ENCODE measurements at places on chromosomes 4 and X.

DNA sequence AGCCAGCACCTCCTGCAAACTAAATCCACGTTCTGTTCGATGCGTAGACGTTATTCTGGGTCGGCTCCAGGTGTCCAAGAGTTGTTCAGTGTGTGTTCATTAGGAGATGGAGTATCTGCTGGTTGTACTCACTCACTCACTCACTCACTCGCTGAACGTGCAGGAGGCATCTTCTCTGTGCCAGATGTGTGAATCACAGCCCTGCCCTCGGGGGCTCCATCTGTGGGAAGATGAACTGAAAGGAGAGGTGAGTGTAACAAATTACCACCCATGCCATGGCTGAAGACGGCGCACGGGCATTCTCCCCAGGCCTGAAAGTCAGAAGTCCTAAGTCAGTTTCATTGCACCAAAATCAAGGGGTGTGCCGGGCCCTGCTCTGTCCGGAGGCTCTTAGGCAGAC is 16.1 kb downstream of the NSG1 start:
- no peak for DNase-seq

- DNase-seq: no peak
Measured at GRCh38 chr4:51943221-51943620, 76.9 kb downstream of the LRRC66 start.

DNA sequence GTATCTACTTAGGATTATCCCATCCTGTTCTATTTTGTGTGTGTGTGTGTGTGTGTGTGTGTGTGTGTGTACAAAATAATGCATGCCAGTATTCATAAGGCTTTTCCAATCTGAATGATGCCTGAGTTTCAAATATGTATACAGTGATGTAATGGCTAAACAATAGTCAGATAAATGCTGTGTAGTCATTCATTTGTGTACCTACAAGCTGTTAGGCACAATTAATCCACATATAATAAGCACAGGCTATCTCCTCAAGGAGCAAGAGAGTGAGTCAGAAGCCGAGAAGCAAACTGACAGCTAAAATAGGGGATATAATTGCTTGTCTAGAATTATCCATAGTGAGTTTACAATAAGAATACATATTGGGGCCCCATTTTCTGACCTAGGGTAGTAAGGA is 15.7 kb downstream of the DMD start:
- no peak for DNase-seq

GRCh38 chr4:46931981-46932380 is 22.9 kb upstream of the COX7B2 start:
- DNase-seq: no peak

DNA sequence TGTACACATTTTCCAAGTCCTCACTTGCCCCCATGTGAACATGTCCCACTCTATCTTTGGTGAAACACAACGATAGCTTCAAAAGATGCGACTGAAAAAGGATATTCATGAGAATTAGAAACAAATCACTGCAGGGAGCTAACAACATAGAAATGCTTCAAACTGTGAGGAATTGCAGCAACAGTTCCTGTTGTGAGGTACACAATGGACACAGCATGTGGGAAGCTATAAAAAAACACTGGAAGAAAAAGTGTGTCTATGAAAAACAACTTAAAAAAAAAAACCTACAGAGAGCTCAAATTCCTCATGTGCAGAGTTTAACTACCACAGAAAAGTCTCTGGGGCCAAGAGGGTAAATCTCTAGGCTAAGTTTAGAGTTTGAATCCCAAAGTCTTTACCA is 51.6 kb upstream of the BLTP1 start:
- no peak for DNase-seq
